NCI-H1436 treated with DMSO at 0.1 percent for 48 hours (cell line): ENCODE measurements at places on chromosomes 5 and 9.

DNA sequence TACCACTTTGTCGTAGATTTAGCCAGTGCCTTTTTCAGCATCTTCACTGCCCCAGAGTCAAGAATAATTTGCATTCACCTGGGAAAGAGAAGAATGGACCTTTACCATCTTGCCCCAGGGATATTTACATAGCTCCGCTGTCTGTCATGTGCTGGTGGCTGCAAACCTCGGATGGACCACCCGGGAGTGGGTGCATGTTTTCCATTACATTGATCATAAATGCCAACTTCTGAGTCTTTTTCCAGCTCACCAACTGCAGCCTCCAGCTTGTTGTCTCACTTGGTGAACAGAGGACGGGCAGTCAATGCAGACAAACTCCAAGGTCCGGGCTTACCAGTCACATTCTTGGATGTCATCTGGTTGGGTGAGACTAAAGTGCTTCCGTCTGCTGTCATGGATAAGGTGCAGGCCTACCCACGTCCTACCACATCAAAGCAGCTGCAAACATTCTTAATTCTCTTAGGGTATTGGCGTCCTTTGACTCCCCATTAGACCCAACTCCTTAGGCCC is 155.8 kb upstream of the APC start:
- no peak for DNase-seq

DNA sequence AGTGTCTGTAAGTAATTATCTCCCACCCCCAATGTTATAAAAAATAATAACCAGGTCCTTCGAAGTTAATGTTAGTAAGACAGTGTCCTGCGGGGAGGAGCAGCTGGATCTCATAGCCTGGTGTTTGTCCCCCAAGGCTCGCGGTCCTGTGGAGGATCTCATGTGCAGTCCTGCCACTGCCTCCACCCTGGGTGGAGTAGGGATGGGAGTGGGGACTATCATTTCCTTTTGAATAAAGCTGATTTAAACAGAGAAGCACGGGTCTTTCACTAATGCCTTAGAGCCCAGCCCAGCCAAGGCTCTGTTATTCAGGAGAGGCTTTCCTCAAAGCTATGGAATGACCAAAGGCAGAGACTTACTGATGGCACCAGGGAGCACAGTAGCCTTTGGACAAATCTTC is 40.2 kb downstream of the SUB1 start:
- no peak for DNase-seq

GRCh38 chr5:81906086-81906485 is 65.7 kb upstream of the ATG10 start:
- DNase-seq = no peak

DNA sequence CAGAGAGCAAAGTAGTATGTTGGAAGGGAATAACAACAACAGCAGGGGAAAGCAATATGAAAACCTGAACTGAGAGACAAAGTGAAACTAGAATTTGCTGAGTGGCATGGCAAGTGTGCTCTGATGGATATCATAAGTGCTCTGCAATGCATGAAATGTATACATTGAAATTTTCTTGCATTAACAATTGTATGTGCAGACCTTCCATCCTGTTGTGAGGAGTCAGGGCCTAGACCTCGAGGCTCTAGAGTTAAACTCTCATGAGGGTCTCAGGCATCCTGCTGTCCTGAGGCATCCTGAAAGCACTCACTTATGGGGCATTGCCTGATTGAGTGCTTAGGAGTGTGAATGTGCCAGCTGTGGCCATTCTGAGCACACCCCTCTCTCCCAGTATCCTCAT is 1.1 kb downstream of the ECM2 start:
- no peak for DNase-seq

DNA sequence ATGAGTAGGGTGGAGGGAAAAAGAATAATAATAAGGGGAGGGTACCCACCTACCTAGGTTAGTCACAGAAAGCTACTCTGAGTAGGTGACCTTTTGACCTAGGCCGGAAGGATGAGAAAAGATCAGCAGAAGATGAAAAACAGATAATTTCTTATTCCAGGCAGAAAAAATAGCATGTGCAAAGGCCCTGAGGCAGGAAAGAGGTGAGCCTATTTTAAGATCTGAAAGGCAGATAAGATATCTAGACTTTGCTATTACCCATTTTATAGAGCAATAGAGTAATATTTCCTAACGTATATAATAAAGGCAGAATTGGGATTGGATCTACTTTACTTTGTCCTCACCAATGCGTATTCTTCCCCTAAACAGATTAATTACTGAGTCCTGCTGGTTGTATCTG is 393.9 kb upstream of the MPDZ start:
- DNase-seq = no peak

GRCh38 chr9:132782037-132782436 is 96.0 kb downstream of the AK8 start:
- no peak for DNase-seq

- DNase-seq = no peak
Observed at GRCh38 chr5:36874465-36874864, 2.1 kb upstream of the NIPBL start.

DNA sequence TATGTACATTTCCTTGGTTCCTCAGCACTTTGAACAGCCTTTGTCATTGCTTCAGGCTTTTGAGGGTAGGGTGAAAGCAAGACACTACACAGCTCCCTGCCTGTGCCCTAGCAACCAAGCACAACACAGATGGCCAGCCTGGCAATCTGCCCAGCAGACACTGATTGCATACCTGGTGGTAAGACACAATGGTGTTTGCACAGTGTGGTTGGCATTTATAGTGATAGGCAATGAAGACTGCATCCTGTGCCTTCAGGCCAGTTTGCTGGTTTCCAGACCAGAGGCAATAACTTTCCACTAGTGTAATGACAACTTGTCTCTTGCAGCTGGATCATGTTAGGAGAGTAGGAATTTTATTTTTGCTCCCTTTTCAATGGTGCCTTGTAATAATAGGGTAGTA is 144.5 kb upstream of the TNC start:
- DNase-seq = peak; percentile 63

DNA sequence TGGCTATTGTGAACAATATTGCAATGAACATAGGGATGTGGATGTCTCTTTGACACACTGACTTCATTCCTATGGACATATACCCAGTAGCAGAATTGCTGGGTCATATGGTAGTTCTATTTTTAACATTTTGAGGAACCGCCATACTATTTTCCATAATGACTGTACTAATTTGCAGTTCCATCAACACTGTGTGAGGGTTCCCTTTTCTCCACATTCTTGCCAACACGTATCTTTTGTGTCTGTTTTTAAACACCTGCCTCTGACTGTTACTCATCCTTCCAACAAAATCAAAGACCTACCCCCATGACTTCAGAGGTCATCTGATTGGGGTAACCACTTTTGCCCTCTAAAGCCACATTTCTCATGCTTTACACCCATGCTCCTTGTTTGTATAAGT is 133.5 kb downstream of the MED27 start:
- no peak for DNase-seq

GRCh38 chr9:89923961-89924504 is 319.2 kb downstream of the GADD45G start:
- DNase-seq = no peak

- DNase-seq = no peak
Observed at GRCh38 chr9:137250329-137251193, 525 bp upstream of the STPG3 start.

GRCh38 chr9:73371801-73372200 is 220.1 kb downstream of the ANXA1 start:
- peak; percentile 21 for DNase-seq

DNA sequence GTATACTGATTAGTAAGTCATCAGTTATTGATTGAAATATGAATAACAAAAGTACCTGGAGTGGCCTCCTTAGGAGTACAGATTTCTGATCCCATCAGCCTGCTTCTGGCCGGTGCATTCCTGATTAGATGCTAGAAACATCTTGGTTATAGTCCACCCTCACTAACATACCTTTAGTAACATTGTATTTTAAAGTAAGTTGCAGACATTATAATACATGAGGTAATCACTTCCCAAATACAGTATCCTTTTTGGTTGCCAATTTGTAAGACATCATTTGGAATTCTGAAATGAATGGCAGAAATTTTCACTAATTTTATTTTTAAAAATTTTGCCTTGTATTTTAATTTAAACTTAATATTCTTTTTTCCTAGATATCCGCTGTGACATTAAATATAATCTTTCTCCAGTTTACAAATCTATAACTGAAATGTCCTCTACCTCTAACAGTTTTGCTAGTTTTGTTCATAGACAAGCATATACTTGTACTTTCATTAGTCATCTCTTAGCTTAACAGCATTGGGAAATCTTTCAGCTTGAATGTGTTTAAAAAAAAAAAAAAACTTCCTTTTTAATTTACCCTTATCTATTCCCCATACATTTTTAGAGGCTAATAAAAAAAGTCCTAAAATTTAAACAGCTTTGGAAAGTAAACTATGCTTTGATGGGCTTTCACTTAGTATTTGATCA is 178.9 kb downstream of the XRCC4 start:
- no peak for DNase-seq
